ENCODE measurements at places on chromosomes 6 and 20. TPM values are rescaled to one million over a fixed set of nuclear protein-coding genes. Genes with fewer than 3 reads are reported as not detected.

Gene EFCAB8
- polyA plus RNA-seq: not detected

Gene APOBEC2
- not detected for polyA plus RNA-seq

Gene CLIC5
- polyA plus RNA-seq: 4.8 TPM

Gene EGFL8
- not detected for polyA plus RNA-seq

Gene EYA4
- not detected for polyA plus RNA-seq

Gene KIF25
- polyA plus RNA-seq: not detected

Gene KIF13A
- polyA plus RNA-seq: 0.12 TPM

Gene HCK
- not detected for polyA plus RNA-seq

Gene ZSCAN31
- polyA plus RNA-seq: 0.72 TPM

Gene UBE2C
- polyA plus RNA-seq: not detected

Gene SMOC2
- not detected for polyA plus RNA-seq

Gene POPDC3
- not detected for polyA plus RNA-seq

Gene SLPI
- not detected for polyA plus RNA-seq

Gene SLC22A16
- not detected for polyA plus RNA-seq

Gene CPNE5
- polyA plus RNA-seq: 0.44 TPM

Gene DOK5
- polyA plus RNA-seq: not detected

Gene PRDM1
- 79.8 TPM for polyA plus RNA-seq
